Hematopoietic multipotent progenitor cell treated with erythropoietin and hydrocortisone succinate and interleukin-3 and kit ligand, for 17 days (in vitro differentiated cells): ENCODE measurements at places on chromosomes 2 and 18.

- DNase-seq = no peak
These were observed 204.4 kb upstream of the TWIST2 start for GRCh38 chr2:238643400-238643907.

GRCh38 chr2:34447097-34447496 lies 848.0 kb upstream of the FAM98A start:
- DNase-seq = no peak

DNA sequence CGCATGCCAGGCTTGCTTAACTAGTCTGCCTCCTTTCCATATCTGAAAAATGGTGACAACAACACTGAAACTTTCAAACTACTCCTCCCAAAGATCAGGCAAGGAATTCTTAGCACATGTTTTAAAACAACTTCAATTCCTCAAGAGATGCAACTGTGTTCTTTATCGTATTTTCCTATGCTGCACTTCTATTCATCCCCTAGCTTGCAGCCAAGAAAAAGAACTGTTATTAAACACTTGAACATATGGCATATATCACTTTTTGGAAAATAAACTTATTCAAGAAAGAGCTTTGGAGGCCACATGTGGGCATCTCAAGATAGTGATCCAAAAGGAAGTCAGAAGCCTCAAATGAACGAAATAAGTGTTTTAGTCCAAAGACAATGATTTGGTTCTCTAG lies 75.6 kb upstream of the STAM2 start:
- no peak for DNase-seq

GRCh38 chr2:107621186-107622165 lies 205.2 kb upstream of the RGPD4 start:
- no peak for DNase-seq

DNA sequence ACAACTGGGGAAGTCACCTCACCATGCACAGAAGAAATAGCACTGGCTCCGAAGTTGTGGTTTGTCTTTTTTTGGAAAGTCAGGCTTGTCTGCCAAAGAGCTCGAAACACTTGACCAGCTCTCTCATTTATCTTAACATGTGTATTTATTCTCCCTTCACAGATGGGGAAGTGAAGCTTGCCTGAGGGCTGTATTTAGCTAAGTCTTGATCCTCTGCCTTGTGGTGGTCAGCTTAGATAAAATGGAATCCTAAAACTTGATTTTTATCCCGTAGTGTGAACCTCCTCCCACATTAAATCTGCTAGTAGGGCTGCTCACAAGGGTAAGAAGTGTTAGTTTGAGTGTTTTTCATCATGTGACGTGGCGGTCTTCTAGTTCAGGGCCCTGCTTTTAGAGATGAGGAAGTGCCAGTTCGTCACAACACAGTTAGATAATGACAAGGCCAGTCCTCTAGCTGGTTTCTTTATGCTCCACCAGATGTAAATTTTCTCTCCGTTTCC lies 89.7 kb downstream of the TMEM247 start:
- no peak for DNase-seq

GRCh38 chr2:158890296-158890905 lies 78.0 kb upstream of the TANC1 start:
- DNase-seq = no peak

- no peak for DNase-seq
These were observed 37.1 kb downstream of the MAP4K4 start for GRCh38 chr2:101734505-101735165.

GRCh38 chr2:111662039-111662770 lies 221.8 kb downstream of the ANAPC1 start:
- no peak for DNase-seq

DNA sequence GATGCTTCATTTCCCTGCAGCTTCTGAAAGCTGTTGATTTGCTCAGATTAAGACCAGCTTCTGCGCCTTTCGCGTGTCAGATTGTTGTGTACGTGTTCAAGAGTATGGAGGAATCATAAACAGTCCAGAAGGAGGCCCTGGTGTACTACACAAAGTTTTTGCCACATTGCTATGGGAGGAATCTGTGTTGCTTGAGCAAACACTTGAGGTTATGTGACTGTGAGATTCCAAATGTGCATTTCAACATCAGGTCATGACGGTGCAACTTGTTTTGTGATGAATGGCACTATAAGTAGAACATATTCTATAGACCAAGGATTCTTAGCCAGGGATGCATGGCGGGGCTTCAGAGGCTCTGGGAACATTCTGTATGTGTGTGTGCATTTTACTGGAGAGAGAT lies 35.0 kb downstream of the SRSF7 start:
- no peak for DNase-seq

GRCh38 chr18:75125382-75126331 lies 83.3 kb downstream of the PTGR3 start:
- no peak for DNase-seq

DNA sequence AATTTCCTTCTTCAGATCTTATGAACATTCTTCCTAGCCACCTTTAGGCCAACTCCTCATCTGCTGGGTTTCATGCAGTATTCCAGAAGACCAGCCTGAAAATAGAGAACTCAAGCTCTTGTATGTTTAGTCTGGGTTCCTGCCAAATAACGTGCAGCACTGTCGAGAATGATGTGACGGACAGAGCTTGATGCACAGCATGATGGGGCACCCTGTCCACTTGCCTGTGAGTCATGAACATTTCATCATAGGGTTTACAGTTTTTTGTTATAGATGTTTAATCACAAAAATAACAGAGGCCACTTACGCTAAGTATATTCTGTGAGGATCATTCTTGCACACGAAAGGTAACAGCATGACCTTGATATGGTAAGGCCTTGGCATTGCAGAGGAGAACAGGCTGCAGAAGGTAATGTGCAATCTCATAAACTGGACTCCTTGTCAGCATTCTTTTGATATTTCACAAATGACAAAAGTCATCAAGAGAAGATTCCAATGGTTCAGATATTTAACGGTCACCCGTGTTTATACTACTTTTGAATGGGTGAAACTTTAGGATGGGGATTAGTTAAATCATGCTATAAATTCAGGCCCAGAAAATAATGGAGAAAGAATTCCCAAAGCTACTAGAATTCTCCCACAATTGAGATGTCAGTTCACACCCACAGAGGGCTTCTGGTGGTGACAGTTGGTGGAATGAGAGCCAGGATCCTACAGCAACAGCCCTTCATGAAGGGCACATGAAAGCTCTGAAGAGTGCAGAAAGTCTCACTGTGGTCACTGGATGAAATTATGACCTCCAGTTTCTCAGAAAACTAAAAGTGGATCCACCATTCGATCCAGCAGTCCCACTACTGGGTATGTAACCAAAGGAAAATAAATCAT lies 396.1 kb upstream of the RAB12 start:
- no peak for DNase-seq

DNA sequence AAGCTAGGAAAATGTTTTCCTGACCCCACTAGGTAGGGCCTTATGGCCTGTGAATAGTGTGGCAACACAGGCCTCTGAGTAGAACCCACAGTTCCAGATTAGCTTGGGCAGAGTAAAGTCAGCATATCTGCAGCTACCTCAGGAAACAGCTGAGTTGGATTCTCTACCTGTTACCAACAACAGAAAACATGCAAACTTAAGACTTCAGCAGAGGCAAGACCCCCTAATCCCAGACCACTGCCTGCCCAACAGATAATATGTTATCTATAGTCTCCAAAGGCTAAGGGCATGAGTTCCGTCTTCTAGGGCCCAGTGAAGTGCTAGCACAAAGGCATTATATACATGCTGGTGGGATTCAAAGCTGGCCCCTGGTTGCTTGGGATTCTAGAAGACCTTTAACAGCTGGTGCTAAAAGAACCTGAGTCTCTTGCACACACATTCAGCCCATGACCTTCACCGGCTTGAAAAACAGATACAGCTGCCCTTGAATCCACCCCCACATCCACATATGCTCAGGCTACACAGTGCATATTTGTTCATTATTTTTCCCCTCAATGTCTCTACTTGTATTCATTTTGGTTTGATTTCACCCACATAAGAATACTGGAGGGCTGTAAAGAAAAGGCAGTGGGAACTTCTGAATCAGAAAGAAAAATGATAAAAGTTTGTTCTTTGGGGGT lies 13.5 kb upstream of the UBXN4 start:
- no peak for DNase-seq

- no peak for DNase-seq
These were observed 71.4 kb upstream of the FRZB start for GRCh38 chr2:182937870-182938269.

- no peak for DNase-seq
These were observed 19.5 kb downstream of the RALBP1 start for GRCh38 chr18:9494778-9495331.

DNA sequence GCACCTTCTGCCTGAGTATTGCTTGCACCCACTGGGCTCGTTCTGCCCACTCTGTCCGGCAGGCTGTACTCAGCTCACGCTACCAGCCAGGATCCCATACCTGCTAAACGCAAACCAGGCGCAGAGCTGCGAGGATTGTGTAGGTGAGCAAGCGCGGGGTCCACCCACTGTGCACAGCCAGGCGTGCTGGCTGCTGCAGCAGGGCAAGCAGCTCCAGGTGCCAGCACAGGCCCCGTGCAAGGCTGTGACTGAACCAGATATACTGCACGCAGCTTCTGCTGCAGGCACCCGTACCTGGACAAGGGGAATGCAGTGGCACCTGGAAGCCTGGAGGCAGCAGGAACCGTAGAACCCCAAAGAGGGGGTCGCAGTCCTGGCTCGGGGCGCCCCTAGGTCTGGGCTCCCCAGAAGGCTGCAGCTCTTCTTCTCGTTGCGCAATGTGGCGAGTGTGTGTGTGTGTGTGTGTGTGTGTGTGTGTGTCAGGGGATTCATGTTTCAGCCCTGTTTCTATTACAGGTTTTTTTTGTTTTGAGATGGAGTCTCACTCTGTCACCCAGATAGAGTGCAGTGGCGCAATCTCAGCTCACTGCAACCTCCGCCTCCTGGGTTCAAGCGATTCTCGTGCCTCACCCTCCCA lies 46.1 kb upstream of the RAB1A start:
- no peak for DNase-seq

GRCh38 chr2:175064797-175065196 lies 59.6 kb upstream of the CHN1 start:
- DNase-seq = no peak

GRCh38 chr2:113080134-113080533 lies 12.4 kb downstream of the IL1F10 start:
- DNase-seq = peak; percentile 28

- DNase-seq = no peak
These were observed 126.0 kb downstream of the LPIN1 start for GRCh38 chr2:11872247-11872947.

GRCh38 chr2:134253804-134254203 lies at the start of gene MGAT5:
MGAT5 (plus strand) TSS chr2:134254072; CDS start chr2:134254404, 332 bp downstream.
- DNase-seq = no peak
